H7 (cell line): ENCODE measurements at places on chromosomes 1 and 21. TPM values are rescaled to one million over a fixed set of nuclear protein-coding genes. Genes with fewer than 3 reads are reported as not detected.

Gene CASZ1
- 4.8 and 5.0 TPM in 2 replicates for total RNA-seq

- no peak for DNase-seq
Observed at GRCh38 chr1:101284021-101284420, 47.2 kb downstream of the S1PR1 start.

- no peak for DNase-seq
Observed at GRCh38 chr1:186286615-186287315, 88.3 kb downstream of the TPR start.

DNA sequence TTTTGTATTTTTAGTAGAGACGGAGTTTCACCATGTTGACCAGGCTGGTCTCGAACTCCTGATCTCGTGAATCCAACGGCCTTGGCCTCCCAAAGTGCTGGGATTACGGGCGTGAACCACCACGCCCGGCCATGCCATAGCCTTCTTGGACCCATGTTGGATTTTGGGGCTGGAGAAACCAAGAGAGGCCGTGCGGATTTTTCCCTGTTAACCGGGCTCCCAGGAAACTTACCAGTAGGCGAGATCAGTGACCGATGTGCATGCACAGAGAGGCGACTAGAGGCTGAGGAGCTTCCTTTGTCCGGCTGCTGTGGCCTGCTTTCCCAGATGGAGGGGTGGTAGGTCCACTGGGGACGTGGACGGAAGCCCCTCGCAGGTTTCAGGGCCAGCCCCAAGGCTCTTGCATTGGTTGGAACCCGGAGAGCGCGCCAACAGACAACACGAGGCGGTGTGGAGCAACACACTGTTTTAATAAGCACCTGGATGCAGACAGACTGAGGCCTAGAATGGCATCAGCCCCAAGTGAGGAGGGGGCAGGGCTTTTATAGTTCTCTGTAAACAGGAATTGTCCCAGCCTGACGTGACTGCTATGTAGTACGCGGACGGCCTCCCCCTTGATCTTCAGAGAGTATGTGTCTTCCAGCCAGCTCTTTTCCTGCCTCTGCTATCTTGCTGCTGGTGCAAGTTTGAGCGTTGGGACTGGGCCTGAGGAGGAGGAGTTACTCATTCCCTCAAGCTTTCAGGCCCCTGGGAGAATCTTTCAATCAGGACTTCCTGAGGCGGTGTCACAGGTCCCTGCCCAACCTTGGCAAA, at the start of gene ERVH48-1:
ERVH48-1 (minus strand) TSS at position 517 of the 813 bp plus-strand sequence. CDS start 6,624 bp downstream, outside the sequence.
- DNase-seq = peak; percentile 43
